ENCODE measurements at places on chromosomes 6 and 20.

- no peak for DNase-seq
These were observed 40.9 kb upstream of the ZBP1 start for GRCh38 chr20:57660922-57661745.

DNA sequence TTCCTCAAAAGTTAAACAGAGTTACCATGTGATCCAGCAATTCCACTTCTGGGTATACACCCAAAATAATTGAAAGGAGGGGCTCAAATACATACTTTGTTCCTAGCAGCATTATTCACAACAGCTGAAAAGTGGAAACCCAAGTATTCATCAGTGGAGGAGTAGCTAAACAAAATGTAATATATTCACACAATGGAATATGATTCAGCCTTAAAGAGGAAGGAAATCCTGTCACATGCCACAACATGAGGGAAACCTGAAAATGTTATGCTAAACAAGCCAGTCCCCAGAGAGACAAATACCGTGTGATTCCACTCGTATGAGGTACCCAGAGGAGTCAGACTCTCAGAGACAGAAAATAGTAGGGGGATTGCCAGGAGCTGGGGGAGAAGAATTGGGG is 44.5 kb downstream of the PXDC1 start:
- DNase-seq = no peak

- DNase-seq = no peak
These were observed 60.3 kb downstream of the NRSN1 start for GRCh38 chr6:24186349-24186748.

- no peak for DNase-seq
These were observed 127.9 kb downstream of the SLC23A2 start for GRCh38 chr20:4873396-4873795.

Measured in COR-L47 (cell line).